Type B pancreatic cell (in vitro differentiated cells): ENCODE measurements at places on chromosomes 3 and 15.

GRCh38 chr15:68053001-68053400 is 1.1 kb upstream of the PIAS1 start:
- no peak for DNase-seq

GRCh38 chr3:46670000-46670890 is 23.2 kb downstream of the ALS2CL start:
- no peak for DNase-seq

DNA sequence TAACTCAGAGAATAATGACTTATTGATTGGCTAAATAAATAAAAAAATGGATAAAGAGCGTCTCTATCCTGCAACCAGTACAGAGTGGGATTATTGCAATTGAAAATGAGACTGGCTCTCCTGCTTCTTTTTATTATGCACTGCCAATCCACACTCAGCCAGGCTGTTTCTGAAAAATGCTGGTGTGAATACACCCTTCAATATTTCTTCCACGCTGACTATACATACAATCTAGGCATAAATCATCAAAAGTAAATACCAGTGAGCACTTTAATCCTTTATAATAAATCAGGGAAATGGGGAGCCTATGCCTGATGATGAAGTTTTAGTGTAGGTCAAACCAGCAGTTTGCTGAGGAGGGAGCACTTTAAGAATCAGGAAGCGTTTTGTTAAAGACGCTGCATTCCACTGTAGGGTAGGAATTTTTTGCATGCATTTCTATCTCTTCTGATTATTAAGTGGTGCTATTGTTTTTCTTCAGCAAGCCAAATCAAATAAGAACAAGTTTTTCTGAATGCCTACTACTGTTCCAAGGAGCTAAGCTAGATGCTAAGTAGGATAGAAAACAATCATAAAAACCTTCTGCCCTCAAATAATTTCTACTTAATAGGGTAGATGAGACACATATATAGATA is 781.5 kb downstream of the TBL1XR1 start:
- DNase-seq = no peak

- DNase-seq = no peak
Observed at GRCh38 chr3:107705046-107705445, 182.3 kb downstream of the BBX start.

- no peak for DNase-seq
Observed at GRCh38 chr3:123706871-123707270, 122.0 kb upstream of the HACD2 start.

GRCh38 chr3:181455276-181455675 is 256.4 kb upstream of the SOX2 start:
- DNase-seq = no peak
